ENCODE measurements at places on chromosomes 1 and 21. TPM values are rescaled to one million over a fixed set of nuclear protein-coding genes. Genes with fewer than 3 reads are reported as not detected.

Gene MPC2
- total RNA-seq, result 267 TPM

DNA sequence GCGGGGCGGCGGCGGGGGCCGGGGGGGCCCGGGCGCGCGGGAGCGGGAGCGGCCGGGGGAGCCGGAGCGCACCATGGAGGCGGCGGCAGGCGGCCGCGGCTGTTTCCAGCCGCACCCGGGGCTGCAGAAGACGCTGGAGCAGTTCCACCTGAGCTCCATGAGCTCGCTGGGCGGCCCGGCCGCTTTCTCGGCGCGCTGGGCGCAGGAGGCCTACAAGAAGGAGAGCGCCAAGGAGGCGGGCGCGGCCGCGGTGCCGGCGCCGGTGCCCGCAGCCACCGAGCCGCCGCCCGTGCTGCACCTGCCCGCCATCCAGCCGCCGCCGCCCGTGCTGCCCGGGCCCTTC lies 546 bp downstream of the SKI start:
- no peak for DNase-seq

DNA sequence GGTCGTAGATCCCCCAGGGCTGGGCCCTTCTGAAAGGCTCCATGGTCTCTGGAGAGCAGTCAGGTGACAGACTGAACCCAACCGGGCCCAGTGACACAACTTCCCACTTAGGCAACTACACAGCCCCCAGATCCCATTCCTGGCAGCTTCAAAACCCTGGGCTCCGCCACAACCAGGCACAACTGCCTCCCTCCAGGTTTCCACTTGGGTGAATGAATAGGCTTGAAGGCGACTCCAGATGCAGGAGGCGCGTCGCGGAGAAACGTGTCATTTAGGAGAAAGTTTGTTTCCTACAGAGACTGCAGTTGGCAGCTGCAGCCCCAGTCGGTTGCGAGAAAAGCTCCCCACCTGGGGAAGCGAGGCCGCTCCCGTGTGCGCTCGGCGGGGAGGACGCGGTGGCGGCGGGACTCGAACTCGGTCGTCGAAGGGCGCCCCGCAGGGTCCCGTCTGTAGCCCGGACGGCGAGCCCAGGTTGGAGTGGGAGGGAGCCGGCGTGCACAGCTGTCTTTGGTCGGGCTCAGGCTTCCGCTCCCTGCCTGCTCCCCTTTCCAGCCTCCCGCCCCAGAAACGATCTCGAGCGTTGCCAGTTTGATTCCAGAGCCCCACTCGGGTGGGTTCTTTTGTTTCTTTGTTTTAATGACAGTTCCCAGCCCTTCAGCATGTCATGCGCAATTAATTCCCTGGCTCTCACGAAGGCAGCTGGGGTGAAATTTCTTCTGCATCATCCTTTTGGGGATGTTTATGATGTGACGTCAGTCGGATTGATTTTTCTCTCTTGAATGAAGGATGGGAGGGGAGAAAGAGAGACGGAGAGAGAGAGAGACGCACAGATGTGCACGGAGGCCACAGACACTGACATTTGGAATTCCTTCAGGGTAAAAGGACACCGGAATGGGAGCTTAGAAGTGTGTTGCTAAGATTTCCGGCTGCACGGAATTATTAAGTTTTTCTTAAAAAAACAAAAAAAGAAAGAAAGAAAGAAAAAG lies 862 bp upstream of the SGIP1 start:
- DNase-seq, result peak; percentile 85

- no peak for DNase-seq
These were observed 352.1 kb downstream of the ST6GALNAC3 start for GRCh38 chr1:76426606-76427005.

DNA sequence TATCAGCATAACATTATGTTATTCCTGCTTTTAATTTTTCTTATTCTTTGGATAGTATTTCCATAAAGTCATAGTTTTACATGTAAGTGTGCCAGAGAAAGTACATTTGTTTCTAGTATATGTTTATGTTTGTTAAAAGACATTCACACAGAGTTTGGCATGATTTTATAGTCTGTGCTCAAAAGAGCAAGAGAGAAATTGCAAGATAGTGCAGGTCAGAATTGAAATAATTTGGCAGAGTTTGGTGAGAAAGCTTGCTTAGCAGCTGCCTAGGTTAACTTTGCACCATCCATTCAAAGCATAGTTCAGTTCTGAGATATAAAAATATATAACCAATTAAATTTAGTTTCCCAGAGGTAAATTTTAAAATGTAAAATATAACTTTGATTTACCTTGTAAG lies 17.0 kb downstream of the NEK7 start:
- DNase-seq, result no peak

DNA sequence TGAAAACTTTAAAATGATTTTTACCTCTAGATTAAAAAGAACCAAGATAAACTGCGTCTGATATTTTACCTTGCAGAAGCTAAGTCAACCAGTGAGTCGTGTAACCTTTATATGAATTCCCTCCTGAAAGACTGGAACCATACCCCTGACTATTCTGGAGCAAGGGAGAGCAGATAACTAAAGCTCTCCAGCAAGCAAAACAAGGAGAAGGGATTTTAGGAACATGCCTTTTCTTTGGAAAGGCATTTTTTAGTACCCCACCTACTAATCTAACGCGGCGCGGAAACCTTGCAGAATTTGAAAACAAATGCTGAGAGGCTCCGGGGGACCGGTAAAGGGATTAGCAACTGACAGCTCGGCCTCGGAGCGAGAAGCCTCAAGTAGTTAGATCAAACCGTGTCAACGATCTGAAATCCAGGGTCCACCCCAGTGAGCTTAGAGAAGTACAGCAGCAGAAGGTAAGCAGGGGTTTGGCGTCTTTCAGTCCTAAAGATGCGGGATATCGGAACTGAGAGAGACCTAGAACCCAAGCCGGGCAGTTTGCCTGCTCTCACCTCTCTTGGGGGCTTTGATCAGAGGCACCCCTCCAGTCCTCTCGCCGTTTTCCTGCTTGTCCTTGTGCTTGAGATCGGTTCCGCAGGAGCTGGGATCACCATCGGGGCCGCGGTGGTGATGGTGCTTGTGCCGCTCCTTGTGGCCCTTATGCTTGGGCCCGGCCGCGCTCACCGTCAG lies 954 bp downstream of the RSBN1 start:
- peak; percentile 33 for DNase-seq

GRCh38 chr21:38680401-38680800 lies 125.3 kb upstream of the ETS2 start:
- no peak for DNase-seq

GRCh38 chr1:243834130-243834529 lies 15.9 kb downstream of the AKT3 start:
- DNase-seq, result no peak

Gene SPRR1A
- total RNA-seq, result not detected

DNA sequence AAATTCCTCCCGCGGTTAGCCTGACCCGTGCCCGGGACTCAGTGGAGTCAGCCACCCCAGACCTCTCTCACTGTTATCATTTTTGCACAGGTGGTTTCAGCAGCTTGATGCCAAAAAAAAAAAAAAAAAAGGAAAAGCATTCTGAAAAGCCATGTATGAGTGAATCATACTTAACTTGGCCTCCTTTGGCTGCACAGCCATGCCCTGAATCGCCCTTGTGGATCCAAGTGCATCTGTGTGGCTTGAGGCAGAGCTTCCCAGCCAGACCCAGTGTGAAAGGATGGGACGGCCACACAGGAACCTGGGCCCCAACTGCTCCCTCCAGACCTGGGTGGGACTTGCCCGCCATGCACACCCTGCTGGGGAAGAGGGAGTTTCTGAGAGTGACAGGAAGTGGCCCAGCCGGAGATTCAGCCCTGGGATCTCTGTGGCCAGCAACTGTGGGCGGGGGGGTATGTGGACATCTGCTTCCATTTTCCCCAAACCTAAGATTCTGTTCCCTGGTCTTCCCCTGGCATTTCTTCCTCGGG lies 8.6 kb downstream of the YBEY start:
- DNase-seq, result peak; percentile 87

- no peak for DNase-seq
These were observed 84.5 kb upstream of the ESRRG start for GRCh38 chr1:216807696-216808095.

DNA sequence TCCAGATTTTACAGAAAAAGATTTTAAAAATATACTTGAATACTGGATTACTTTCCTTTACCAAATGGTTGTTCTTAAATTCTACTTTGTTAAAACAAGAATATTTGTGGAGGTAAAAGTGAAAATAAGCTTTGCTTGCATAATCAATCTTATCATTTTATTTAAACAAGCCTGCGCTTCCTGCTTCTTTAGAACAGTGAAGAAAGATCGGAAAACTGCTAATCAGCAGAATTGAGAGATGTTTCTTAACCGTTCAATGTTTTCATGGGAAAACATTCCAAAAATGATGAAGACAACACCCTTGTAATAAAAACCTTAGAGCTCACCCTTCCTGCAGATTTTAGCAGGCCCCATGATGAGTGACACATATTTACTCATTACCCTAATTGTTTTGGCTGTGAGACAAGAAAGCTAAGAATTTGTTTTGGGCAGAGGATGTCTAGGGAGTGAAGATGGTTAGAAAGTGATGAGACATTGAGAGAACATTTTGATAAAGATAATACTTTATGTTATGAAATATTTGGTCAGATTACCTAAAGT lies 72.6 kb downstream of the TPR start:
- DNase-seq, result no peak

Gene RAB25
- total RNA-seq, result not detected

- peak; percentile 52 for DNase-seq
These were observed 1.3 kb downstream of the DYRK1A start for GRCh38 chr21:37367703-37368540.

- DNase-seq, result no peak
These were observed 71.1 kb downstream of the IER5 start for GRCh38 chr1:181159451-181160140.

DNA sequence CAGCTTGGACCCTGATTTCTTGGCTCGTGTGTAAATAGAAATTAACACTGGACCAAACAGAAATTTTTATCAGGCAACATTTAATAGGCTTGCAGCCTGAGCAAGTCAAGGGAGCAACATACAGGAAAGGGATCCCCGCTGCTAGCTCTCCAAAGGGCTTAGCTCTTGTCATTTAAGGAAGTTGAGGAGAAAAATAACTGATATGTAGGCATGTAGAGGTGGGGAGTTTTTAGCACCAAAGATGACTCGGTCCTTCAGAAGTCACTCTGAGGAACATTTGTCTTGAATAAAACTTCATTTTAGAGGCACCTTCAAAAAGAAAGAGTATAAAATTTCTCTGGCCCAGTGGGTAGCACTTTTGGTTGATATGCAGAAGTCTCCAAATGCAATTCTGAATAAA lies 27.1 kb downstream of the GBP2 start:
- DNase-seq, result no peak

- DNase-seq, result no peak
These were observed 257.2 kb downstream of the MRPL39 start for GRCh38 chr21:25350056-25350455.

- no peak for DNase-seq
These were observed 25.5 kb upstream of the PTPRF start for GRCh38 chr1:43505077-43505780.

DNA sequence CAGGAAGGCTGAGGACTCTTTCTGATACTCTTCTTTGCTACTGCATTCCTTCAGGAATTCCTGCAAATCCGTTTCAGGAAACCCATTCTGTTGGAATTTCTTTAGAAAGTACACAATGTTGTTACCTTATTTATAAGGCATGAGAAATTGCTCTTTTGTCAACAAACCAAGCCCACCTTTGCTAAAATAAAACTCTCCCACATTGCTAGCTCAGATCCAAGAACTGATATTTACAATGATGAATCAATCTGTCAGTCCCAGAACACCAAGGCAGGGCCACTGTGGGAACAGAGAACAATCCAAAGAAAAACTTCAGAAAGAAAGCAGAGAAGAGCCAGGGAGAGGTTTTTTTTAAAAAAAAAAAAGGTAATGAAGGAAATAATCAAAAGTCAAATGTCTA lies 36.6 kb upstream of the LPAR3 start:
- DNase-seq, result no peak

Gene VAV3
- total RNA-seq, result 21.4 TPM

Gene BRDT
- not detected for total RNA-seq

Gene C1QC
- total RNA-seq, result not detected

Gene OXCT2
- 1.1 TPM for total RNA-seq

DNA sequence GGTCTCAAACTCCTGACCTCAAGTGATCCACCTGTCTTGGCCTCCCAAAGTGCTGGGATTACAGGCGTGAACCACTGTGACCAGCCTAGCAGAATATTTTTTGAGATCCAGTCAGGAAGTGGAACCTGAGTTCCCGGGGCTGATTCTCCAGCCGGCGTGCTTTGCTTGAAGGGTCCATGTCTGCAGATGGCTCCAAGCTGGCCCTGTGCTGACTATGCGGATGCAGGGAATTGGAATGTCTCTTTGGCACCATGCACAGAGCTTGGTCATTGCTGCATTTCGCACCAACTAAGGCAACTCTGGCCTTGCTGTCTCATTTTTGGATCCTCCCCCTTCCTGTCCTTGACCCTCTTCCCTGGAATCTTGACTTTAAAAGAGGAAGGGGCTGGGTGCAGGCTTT lies 28.1 kb downstream of the ARHGEF10L start:
- DNase-seq, result no peak

- DNase-seq, result no peak
These were observed 19.9 kb downstream of the AGPAT3 start for GRCh38 chr21:43884861-43885417.

GRCh38 chr1:243287652-243288051 lies 31.8 kb downstream of the SDCCAG8 start:
- DNase-seq, result peak; percentile 38

DNA sequence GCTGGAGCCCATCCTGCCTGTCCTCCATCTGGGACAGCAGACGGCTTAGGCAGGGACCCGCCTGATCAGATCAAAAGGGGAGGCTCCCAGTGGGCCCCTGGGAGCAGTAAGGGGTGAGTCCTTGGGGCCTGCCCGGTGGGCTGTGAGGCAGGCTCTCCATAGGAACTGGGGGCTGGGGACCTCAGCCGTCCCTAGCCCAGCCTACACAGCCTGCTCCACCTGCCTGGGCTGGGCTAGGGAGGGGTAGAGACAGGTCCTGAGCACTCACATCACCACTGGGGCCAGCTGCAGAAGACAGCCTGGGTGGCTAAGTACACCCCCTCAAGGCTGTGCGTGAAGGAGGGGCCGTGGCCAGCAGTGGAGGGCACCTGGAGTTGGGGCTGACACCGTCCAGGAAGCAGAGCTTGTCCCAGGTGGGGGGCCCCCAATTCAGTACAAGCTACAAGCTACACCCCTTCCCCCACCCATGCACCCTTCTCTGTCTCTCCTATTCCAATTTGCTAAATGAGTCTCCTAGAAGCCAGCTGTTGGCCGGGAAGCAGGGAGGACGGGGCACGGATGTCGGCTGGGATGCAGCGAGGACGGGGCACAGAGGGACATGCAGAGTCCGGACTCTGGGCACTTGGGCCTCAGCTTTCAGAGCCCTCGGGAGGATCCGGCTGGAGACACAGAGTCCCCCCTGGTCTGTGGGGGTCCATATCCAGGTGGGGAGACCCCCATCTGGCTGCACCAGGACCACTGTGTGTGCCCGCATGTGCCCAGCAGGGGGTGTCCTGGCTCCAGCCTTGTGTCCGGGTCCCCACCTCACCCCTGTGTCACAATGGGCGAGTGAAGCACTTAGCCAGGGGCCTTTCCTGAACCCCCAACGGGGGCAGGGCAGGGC lies 1.7 kb downstream of the ISG15 start:
- peak; percentile 19 for DNase-seq

DNA sequence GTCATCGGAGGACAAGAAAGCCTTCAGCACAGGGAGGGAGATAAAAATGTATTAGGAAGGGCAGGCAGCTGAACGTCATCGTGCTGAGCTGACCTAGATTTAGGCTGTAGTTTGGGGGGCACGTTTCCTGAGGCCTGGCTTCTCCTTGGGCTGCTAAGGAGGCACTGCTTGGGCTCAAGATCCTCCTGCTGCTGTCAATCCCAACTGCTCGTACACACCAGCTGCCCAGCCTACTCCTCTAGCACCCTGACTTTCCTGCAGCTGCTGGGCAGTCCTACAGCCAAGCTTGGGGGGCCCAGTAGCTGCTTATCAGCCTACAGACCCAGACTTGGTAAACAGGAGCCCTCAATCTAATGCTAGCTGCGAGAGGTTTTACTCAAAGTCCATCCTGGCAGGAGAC lies 6.2 kb downstream of the TMEM35B start:
- no peak for DNase-seq

Gene USH2A
- not detected for total RNA-seq

Measured in Caki2 (cell line).